Activated CD8-positive, alpha-beta memory T cell treated with anti-CD3 and anti-CD28 coated beads for 4 hours (primary cell): ENCODE measurements at places on chromosomes 1 and 21.

GRCh38 chr1:188027613-188028012, 1198.9 kb downstream of the PLA2G4A start:
- no peak for DNase-seq

GRCh38 chr1:56063461-56063860, 515.9 kb downstream of the PLPP3 start:
- no peak for DNase-seq

- no peak for DNase-seq
These were observed 167.6 kb downstream of the PCBP3 start for GRCh38 chr21:45811136-45811535.

GRCh38 chr1:194104247-194104844, 917.9 kb upstream of the B3GALT2 start:
- DNase-seq = no peak

DNA sequence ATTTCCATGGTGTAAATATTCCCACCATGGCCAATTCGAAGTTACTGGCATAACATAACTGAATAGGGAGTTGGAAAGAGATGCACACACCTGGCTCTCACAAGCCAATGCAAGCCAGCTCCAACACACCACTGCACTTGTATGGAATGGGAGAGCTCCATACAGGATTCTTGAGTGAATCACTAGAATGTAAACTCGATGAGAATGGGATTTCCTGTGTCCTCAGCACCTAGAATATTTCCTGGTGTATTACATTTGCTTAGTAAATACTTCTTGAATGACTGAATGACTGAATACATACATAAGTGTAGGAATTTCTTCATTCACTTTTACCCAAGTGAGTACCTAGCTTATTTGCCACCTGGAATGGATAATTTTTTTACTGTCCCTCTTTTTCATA, 16.2 kb upstream of the PPIE start:
- DNase-seq = no peak

GRCh38 chr1:101166583-101167120, 70.2 kb upstream of the S1PR1 start:
- DNase-seq = no peak

DNA sequence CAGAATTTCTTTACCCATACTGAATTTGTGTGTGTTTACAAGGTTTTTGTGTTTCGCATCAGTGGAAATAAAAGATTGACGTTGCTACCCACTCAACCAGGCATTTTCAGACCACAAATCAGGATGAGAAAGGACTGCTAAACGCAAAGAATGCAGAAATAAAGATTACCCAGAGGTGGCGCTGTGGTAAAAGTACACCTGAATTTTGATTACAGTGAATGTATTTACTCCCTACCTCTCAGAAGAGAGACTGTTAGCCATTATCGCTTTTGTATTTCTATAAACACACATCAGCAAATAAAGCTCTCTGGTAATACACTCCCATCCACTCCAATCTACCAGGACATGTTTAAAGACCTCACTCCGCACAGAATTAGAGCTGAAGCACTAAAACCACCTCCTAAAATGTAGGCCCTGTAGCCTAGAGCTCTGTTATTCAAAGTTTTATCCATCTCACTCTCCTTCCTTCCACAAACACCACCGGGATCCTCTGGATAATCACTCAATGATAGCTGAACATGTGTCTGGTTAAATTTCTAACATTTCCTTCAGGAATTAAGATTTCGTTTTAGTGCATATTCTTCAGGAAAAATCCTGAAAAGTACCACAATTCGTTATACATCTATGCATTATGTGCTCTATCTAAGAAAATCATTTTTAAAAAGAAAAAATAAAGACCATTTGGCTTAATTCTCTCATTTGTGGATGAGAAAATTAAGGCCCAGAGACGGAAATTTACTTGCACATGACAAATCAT, 2.5 kb upstream of the LMO4 start:
- no peak for DNase-seq

DNA sequence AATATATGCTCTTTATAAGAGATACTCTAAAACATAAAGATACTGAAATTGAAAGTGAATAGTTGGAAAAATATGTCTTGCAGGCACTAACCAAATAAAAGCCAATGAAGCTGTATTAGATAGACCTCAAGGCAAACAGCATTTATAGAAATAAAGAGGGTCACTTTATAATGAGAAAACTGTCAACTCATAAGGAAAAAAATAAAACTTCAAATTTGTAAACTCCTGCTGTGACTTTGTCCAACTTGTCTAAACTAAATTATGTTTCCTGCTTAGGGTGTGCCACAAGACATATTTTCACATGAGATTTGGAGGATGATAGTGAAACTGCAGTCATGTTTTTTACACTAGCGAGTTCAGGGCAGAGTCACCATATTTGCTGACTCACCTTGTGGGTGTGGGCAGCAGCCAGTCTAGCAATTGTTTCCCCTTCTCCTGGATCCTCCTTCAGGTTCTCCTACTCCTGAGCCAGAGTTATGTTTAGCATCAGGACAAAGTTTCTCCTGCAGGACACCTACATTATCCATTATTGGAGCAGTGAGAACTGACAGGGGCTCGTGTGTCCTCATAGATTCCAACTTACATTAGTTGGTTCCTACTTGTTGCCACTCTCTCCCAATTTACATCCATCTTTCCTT, 43.8 kb downstream of the CD53 start:
- no peak for DNase-seq

GRCh38 chr21:33236766-33237165, 7.0 kb downstream of the IFNAR2 start:
- DNase-seq = no peak

- DNase-seq = no peak
These were observed 437.2 kb upstream of the PRMT6 start for GRCh38 chr1:106619080-106619826.

- DNase-seq = no peak
These were observed 1.5 kb upstream of the GABPB2 start for GRCh38 chr1:151069103-151069486.

- no peak for DNase-seq
These were observed 27.4 kb downstream of the DTL start for GRCh38 chr1:212062832-212063438.

DNA sequence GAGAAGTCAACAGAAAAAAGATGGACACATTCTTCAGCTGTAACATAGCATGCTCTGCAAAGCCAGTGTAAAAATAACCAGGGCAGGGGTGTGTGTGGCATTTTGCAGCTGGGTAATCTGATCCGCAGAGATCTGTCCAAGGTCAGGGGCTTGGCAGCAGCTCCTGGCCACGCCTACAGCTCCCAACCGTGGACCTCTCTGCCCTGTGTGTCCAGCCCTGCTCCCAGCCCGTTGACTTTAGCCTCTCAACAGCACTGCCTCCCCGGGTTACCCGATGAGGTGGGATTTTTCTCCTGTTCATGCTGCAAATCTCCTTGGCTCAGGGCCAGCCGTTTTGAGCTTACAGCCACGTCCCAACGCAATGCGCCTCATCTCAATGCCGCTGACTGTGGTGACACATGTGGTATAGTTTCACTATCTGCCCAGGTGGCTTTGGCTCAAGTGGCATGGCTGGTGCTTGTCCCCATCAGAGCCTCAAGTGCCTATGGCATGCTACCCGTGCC, 68.1 kb downstream of the VWA5B1 start:
- no peak for DNase-seq

DNA sequence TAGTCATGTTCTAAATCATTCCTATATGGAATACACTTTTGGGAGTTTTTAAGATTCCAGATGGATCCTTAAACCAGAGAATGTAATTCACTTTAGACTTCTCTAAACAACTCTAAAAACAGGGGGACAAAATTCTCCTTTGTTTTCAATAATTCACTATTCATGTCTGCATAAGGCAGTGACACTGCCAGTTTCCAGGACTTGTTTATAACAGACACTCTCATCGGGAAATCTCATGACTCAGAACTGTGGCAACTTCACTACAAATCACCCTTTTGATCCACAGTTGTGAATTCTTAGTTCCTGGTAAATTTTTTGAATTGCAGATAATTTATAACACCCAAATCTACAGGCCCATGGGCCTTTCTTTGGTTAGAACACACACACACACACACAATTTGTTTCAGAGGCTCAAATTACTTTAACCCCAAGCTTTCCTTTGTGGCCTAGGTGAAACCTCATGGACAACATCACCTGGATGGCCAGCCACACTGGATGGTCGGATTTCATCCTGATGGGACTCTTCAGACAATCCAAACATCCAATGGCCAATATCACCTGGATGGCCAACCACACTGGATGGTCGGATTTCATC, at the start of gene OR2T4:
Gene OR2T4 (plus strand): TSS at position 545 of the 595 bp plus-strand sequence. CDS start 0 bp downstream, at position 545.
- no peak for DNase-seq
